ENCODE measurements at places on chromosomes 2 and 18.

- no peaks in the 10 kb centered on the region for H3K27me3 ChIP-seq
- H3K4me3 ChIP-seq, result no peak overlapping the region
- H3K4me1 ChIP-seq, result no peaks in the 10 kb centered on the region
- H3K27ac ChIP-seq, result no peak overlapping the region
Observed at GRCh38 chr18:10842371-10842770, 307.0 kb downstream of the PIEZO2 start.

GRCh38 chr2:238949710-238950345 lies 101.9 kb downstream of the TWIST2 start:
- no peak overlapping the region for H3K4me3 ChIP-seq
- H3K4me1 ChIP-seq, result peaks cover 8% of the 10 kb centered on the region
- H3K27me3 ChIP-seq, result peaks cover 6% of the 10 kb centered on the region

- no peak overlapping the region for H3K4me3 ChIP-seq
- peaks cover 1% of the 10 kb centered on the region for H3K36me3 ChIP-seq
- DNase-seq, result no peak
- no peak overlapping the region for H3K27ac ChIP-seq
- no peaks in the 10 kb centered on the region for H3K27me3 ChIP-seq
Observed at GRCh38 chr2:187546762-187547333, 7.4 kb downstream of the TFPI start.

DNA sequence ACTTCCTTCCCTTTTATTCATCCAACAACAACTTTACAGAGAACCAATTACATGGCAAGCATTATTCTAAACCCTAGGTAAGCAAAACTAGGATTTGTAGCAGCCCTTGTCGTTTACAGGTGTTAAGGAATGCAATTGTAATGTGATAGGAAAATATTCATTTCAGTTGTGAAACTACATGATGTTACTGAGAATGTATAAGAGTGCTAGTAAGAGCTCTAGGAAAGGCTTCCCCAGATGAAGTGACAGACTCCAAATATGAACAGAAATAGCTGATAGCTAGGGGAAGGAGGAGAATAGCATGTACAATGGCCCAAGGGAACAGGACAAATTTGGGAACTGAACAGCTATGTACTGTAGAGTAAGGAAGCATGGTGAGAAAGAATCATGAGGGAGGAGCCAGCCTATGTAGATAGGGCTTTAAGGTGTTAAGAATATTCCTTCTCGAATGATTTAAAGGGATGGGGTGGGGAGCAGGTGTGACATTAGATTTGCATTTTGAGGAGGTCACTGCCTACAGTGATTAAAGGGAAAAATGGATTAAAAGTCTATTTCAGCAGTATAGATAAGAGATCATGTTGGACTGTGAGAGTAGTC lies 31.7 kb downstream of the RPE start:
- no peak overlapping the region for H3K27ac ChIP-seq
- no peaks in the 10 kb centered on the region for H3K36me3 ChIP-seq
- H3K27me3 ChIP-seq, result no peaks in the 10 kb centered on the region
- no peak overlapping the region for H3K4me3 ChIP-seq

DNA sequence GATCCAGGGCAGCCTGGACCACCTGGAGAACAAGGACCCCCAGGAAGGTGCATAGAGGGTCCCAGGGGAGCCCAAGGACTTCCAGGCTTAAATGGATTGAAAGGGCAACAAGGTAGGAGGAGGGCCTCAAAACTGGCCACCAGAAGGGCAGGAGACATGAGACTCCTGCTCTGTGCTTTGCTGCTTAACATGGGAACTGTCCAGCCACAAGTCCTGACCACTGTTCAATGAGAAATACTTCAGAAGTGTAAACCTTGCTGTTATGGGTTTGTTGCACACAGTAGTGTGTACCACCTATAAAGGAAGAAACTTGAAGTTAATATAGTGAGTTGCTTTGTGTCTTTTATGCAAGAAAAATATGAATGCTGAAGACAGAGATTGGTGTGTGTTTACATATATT lies 44.2 kb upstream of the MFF start:
- H3K4me1 ChIP-seq, result no peaks in the 10 kb centered on the region
- no peak for DNase-seq
- H3K36me3 ChIP-seq, result no peaks in the 10 kb centered on the region
- H3K27me3 ChIP-seq, result no peaks in the 10 kb centered on the region
- H3K4me3 ChIP-seq, result no peak overlapping the region
- no peak overlapping the region for H3K27ac ChIP-seq
